CD4-positive, alpha-beta T cell treated with Interleukin-6 for 4 hours (primary cell): ENCODE measurements at places on chromosomes 5 and 9.

- DNase-seq: no peak
Observed at GRCh38 chr5:87361536-87362213, 51.1 kb downstream of the CCNH start.

GRCh38 chr9:127219520-127219919 lies 45.1 kb upstream of the GARNL3 start:
- no peak for DNase-seq

GRCh38 chr5:74685979-74686631 lies 1.1 kb downstream of the HEXB start:
- DNase-seq: peak; percentile 3

GRCh38 chr5:124599028-124599973 lies 147.1 kb downstream of the ZNF608 start:
- DNase-seq: no peak

- DNase-seq: no peak
Observed at GRCh38 chr5:171428168-171428696, 8.8 kb downstream of the FGF18 start.

DNA sequence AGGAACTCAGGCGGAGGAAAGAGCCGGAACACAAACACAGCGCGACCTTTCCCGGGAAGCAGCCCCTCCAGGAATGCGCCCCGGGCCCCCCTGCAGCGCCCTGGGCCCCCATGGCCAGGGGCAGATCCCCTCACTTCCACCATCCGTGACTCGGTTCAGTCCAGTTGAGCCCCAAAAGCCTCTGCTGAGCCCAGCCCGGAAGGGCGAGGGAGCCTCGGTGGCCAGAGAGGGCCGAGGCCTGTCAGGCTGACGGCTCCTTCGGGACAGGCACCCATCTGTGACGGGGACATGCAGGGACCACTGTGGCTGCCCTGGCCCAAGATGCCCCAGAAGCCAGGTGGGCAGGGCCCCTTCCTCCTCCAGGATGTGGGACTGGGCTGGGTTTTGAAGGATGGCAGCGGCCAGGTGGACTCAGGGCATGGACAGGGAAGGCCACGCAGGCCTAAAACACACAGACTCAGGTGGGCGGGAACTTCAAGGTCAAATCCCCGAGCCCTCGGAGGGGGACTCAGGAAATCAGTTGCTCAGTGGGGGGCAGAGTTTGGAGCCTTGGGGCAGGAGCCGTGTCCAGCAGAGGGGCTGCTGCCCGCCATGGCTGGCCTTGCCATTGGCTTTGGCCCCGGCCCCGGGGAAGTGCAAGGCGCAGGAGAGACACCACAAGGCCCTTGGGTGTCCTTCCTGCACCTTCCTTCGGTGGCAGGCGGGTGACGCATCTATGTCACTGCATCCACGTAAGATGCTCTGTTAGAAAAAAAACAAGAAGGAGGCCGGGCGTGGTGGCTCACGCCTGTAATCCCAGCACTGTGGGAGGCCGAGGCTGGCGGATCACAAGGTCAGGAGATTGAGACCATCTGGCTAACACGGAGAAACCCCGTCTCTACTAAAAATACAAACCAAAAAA lies 29.7 kb upstream of the ABO start:
- no peak for DNase-seq
